ENCODE measurements at places on chromosomes 16 and 17.

DNA sequence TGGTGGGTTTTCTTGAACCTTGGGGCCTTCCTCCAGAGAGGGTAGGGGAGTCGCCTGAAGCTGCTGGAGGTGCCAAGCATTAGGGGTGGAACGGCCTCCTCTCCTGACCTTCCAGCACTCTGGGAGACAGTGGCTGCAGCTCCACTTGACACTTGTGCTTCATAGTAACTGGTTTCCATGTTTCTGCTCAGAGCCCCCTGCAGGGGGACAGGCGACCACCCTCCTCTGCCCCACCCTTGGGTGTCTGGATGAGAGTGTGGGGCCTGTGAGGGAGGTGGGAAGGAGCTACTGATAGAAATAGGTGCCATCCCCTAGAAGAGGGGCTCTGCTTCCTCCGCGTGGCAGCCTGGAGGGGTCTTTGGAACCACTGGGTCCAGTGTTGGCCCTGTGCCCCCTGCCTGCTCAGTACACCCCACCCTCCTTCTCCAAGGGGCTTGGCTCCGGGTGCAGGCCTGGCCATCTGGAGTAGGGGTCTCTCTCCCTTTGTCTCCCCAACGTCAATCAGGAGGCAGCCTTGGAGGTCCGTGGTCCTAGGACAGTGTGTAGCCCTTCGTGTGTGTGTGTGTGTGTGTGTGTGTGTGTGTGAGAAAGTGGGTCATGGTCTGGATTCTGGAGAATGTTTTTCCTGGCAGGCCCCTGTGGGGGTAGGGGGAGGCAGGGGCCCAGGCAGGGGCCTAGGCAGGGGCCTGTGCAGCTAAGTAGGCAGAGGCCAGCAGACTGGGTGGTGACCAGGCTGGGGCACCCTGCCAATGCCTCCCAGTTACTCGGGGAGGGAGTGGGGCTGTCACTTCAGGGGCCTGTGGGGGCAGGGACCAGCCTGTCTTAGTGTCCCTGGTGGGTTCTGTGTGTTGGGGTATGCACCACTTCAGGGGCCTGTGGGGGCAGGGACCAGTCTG, 4.9 kb downstream of the LASP1 start:
- DNase-seq: no peak

DNA sequence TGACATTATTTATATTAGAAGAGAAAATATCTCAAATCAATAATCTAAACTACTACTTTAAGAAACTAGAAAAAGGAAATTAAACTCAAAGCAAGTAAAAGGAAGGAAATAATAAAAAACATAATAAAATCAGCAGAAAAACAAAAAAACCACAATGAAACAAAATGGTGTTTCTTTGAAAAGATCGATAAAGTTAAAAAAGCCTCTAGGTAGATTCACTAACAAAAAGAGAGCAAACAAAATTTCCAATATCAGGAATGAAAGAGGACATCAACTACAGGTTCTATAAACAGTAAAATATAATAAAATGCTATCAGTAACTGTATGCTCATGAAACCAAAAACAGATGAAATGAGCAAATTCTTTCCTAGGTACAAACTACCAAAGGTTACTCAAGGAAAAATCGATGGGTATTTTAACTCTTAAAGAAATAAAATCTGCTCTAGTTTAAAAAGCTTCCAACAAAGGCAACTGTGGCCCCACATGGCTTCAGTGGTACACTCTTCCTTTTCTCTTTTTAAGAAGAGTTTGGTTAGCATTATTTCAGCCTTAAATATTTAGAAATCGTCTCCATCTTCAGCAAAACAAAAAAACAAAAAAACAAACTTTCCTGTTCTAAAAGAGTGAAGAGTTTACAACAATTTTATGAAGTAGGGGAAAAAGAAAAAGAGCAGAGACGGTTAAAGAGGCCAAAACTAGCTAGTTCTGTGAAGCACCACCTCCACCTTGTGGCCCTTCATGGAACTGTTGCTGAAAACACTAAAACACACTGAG, 102.2 kb downstream of the TRIM37 start:
- no peak for DNase-seq

DNA sequence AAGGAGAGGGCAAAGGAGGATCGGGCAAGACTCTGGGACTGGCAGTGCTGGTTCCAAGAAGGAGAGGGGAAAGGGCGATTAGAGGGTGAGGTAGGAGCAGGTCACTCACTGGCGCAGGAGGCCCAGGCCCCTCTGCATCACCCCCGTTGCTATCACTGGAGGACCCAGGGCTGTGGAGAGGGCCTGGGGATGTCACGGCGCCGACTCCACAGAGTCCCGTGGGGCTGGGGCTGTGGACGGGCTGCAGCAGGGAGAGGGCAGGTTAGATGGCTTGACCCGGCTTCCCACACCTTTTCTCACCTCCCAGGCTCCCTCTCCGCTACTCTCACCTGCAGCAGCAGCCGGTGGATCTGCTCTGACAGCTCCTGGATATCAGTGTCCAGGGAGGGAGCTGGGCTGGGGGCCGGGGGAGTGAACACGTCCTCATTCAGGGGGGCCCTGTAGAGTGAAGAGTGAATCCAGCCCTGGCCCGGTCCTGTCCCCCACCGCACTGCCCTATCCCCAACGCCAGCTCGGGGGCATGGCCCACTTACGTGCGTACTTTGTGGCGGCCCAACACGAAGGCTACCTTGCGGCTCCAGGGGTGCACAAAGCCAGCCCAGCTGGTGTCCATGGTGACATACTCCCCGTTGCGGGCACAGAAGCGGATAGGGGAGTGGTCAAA, 4.9 kb downstream of the PER1 start:
- DNase-seq: no peak

DNA sequence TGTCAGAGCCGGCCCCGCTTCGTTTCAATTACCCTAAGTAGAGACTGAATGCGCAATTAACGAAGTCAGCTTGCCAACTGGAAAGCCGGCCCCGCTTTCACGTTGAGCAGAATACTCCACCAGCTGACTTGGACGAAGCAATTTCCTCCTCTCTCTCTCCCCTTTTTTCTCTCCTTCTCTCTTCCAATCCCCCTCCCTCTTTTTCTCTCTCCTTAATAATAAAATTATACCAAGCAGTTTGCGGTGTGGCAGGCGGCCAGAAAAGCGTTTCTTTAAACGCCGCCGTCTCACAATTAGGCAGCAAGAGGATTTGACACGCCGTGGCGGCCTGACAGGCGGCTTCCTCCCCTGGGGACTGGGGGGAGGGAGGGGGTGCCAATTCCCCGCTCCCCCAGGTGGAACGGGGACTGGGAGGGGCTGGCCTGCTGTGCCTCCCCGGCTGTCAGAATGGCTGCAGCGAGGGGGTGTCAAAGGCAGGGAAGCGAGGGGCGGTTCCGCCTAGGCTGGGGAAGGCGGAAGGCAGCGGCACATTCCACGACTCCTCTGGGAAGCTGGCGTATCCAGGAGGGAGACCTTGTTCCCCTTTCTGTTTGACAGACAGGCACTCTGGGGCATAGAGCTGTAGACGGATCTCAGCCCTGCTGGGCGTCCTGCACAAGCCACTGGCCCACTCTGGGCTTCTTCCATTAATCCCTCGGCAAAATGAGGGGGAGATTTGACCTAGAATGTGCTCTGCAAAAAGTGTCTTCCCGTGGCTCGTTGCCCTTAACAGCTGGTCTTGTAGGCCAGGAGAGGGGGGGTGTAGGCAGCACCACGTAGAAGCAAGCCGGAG, 52.7 kb downstream of the SREBF1 start:
- DNase-seq: no peak

- no peak for DNase-seq
These were observed 23.3 kb upstream of the CACNG4 start for GRCh38 chr17:66941249-66941648.

DNA sequence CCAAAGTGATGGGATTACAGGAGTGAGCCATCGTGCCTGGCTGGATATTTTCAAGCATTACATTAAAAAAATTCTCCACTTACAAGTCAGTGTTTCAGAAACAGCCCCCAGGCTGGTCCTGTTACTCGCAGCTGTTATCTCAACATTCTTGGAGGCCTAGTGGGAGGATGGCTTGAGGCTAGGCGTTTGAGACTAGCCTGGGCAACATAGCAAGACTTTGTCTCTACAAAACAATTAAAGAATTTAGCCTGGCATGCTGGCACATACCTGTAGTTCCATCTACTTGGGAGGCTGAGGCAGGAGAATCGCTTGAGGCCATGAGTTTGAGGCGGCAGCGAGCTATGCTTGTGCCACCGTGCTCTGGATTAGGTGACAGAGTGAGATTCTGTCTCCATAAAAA, 26.5 kb upstream of the SPNS3 start:
- no peak for DNase-seq

DNA sequence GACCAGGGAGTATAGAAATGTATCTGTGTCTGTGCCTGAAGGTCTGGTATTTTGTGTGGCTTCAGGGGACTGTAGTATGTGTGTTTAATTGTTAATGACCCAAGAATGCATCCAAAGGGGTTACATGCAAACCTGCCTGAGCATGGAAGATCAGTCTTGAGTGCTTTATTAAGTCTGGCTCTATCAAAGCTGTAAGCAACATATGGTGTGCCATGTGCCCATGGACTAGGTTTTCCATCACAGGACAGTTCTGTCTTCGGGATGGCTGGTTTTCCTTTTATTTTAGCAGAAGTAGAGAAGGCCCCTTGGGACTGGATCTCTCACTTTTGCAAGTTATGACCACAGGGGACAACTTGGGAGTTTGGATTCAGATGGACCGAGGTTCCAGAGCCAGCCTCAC, 18.2 kb downstream of the RBFOX1 start:
- no peak for DNase-seq

DNA sequence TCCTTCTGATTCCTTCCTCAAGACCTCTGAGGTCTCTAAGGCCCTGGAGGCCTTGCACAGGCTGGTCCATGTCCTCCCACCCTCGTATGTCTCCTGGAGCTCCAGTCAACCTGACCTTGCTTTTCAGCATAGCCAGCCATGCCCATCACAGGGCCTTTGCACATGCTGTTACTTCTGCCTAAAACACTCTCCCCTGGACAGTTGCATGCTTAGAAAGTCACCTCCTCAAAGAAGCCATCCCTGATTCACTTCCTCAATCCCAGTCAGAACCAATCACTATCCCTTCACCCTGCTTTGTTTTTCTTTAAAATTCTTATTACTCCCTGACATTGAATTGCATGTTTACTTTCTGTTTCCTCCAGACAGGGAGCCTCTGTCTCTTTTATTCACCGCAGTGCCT, 322.1 kb upstream of the CCL2 start:
- DNase-seq: no peak

GRCh38 chr17:33225509-33225908, 67.6 kb downstream of the ASIC2 start:
- no peak for DNase-seq

- DNase-seq: no peak
These were observed 515.3 kb downstream of the GRIN2A start for GRCh38 chr16:9666834-9667480.

DNA sequence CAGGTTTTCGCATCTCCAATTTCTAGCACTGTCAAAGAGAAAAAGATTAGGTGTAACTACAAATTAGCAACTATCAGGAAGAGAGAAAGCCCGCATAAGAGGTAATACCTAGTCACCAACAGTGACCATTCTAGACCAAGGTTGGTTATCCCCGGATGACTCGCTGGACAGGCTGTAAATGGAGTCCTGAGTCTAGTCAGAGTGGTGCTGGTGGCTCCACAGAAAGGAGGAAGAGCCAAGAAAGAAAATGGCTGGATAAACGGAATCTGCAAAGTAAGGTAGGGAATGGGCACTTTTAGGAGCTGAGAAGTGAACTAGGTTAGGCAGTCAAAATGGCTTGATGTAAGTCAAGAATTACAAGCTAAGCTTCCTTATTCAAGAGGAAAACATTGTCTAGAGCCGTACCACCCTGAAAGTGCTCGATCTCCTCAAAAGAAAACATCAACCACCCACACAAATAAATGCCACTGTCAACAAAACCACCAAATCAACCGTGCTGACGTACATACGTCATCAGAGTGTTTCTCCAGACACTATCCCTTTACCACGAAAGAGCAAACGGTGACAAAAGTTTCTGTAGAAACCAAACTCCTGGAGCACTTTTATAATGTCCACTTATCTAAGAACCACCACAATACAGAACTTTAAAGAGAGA, 2.2 kb downstream of the GSPT1 start:
- no peak for DNase-seq

All from D721Med (cell line).